ENCODE measurements at places on chromosomes 1 and 21.

GRCh38 chr21:38544661-38545060 lies 46.4 kb upstream of the ERG start:
- no peak for DNase-seq

DNA sequence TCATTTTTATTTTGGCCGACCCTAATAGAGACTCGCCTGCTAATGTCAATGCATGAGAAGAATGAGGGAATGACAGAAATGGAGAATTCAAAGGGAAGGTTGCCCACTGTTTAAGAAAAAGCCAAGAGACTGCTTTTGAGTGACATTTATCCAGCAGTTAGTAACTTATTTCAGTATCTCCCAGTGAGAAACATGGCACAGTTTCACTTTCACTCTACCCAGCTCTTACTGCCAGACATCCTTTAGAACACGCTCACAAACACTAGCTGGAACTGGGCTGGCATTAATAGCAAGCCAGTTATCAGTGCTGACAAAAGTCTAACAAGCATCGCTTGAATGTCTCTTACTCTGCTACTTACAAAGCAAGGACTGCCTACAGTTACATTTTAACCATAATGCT lies 8.5 kb downstream of the GGPS1 start:
- DNase-seq, result no peak

DNA sequence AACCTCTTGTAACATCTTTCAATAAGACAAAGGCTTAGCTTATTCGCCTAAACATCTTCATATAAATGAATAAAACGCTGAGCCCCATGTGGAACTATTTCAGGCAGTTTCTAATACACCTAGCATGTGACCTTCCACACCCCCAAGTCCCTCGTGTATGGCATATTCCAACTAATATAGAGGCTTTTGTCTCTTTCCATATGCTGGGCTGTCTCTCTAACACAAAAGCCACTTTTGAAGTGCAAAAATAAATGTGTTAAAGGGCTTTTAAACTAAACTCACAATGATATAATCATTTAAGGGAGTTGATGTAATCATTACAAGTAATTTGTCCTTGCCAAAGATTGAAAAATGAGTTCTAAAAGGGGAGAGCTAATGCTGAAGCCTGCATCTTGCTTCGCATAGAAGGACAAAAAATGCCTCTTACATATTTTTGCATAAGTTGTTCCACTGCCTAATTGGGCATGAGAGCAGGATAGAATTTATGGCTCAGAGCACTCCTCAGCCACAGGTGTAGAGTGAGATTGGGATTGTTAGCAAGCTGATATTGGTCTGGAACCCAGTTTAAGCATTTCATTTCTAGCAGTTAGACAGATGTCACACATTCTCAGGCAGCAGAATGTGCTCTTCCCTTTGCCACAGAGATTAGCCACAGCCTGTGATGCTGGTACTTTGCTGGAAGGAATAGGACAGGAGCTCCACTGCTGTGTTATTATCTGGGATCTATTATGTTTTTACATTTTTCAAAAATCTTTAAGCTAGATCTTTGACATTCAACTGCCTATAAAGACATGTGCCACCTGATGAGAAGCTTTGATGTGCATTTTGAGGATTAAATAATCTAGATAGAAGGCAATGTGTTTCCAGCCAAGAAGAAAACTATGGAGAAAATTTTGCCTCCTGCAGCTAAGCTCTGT lies 1044.4 kb downstream of the ADGRL2 start:
- DNase-seq, result no peak

- peak; percentile 44 for DNase-seq
These were observed 478 bp downstream of the C2CD2 start for GRCh38 chr21:41953249-41953830.

- DNase-seq, result no peak
These were observed 9.2 kb downstream of the SLC2A1 start for GRCh38 chr1:42949312-42950115.

- no peak for DNase-seq
These were observed 339.8 kb downstream of the PRDM2 start for GRCh38 chr1:14039582-14040430.

GRCh38 chr21:41552254-41552653 lies 44.3 kb upstream of the TMPRSS2 start:
- DNase-seq, result no peak

DNA sequence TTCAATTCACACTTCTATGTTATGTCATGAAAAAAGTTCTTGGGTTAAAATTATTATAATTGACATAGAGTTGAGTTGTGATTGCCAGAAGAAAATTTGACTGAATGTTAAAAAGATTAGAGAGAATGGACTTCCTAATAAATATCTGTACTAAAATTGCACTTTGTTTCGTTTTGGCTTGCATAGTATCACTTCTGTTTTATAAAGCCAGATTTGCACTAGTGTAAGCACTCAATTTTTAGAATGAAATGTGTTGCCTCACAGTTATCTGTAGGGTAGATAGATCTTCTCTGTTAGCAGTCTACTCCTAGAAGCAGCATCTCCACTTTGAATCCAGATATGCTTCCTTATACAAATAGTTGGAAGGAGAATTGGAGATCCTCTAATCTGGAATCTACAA lies 95.2 kb upstream of the MPC2 start:
- DNase-seq, result no peak

GRCh38 chr1:199122532-199123311 lies 483.9 kb downstream of the PTPRC start:
- no peak for DNase-seq

DNA sequence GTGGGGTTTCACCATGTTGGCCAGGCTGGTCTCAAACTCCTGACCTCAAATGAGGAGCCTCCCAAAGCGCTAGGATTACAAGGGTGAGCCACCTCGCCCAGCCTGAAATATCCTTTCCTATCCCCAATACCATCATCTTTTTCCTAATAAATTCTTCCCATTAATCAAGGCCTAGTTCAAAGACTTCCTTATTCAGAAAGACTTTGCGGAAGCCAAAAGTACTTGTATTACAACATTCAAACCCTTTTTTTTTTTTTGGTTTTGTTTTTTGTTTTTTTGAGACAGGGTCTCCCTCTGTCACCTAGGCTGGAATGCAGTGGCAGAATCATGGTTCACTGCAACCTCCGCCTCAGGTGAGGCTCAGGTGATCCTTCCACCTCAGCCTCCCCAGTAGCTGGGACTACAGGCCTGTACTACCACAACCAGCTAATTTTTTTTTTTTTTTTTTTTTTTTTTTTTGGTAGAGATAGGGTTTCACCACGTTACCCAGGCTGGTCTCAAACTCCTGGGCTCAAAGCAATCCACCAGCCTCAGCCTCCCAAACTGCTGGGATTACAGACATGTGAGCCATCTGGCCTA lies 7.6 kb downstream of the SLC19A2 start:
- no peak for DNase-seq

DNA sequence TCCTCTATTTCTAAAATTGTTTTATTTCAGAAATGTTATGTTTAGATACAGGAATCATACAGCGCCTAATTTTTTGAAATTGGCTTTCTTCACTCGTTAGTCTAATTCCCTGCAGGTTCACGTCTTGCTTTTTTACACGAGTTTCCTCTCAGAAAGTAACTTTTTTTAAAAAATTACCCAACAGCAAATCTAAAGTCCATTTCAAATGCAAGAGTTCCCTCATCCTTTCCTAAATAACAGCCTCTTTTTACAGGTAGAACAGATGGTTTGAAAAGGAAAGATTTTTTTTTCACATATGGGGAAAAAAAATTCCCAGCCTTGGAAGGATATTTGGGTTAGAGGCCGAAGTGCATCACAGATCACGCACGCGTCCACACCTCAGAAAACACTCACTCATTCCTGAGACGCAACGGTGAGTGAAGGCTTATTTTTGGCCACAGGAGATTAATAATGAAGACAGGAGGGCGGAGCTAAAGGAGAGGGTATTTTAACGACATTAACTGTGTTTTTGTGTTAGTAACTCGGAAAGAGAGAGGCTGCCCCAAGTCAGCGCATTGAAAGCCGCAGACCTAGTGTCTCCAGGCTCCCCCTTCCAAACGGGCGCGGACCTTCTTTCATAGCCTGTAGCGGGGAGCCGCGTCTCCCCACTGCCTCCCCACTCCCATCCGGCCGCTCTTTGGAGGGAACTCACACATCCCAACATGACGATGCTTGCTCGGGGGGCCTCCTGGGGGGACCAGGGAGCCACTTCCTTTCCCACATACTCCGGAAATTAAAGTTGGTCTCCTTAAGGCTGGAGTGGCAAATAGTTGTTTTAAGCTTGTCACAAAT lies 969 bp upstream of the RIPK4 start:
- no peak for DNase-seq

DNA sequence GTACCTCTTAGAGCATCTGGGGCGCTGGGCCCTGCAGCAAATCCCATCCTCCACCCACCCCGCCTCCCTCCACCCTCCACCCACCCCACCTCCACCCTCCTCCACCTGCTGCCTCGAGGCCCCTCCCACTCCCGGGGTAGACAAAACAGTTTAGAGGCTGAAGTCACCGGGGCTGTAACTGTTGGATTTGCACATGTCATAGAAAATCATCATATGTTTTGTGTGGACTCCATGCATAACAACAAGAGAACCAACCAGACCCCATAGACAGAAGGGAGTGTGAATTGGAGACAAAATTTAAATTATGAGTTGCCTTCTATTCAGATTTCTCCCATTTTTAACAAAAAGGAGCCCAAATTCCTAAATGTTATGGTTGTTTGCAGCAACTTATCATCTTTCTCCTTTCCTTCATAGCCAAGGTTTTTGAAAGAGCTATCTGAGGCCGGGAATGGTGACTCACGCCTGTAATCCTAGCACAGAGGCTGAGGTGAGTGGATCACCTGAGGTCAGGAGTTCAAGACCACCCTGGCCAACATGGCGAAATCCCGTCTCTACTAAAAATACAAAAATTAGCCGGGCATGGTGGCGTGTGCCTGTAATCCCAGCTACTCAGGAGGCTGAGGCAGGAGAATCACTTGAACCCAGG lies 28.2 kb upstream of the LGALS8 start:
- DNase-seq, result no peak

GRCh38 chr1:205849619-205850355 lies at the start of gene PM20D1:
TSS of gene PM20D1 (minus strand) at chr1:205850132. CDS start at chr1:205850072, 60 bp downstream.
- peak; percentile 79 for DNase-seq

GRCh38 chr1:70528590-70529333 lies 117.7 kb downstream of the CTH start:
- DNase-seq, result no peak

DNA sequence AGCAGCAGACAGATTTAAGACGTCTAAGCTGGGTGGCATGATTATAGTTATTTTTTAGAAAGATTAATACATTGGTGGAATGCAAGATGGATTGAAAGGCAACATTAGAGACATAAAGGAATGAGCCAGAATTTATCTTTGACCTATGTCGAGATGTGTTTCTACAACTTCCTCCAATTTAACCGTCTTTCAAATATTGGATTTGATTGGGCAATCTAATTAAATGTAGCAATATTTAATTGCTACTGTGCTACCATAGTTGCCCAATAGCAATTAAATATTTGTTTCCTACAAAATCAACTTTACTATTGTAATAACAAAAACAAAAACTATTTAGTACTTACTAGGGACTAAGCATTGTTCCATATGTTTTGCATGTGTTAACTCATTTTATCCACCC lies 30.4 kb upstream of the CYP4A22 start:
- DNase-seq, result no peak

DNA sequence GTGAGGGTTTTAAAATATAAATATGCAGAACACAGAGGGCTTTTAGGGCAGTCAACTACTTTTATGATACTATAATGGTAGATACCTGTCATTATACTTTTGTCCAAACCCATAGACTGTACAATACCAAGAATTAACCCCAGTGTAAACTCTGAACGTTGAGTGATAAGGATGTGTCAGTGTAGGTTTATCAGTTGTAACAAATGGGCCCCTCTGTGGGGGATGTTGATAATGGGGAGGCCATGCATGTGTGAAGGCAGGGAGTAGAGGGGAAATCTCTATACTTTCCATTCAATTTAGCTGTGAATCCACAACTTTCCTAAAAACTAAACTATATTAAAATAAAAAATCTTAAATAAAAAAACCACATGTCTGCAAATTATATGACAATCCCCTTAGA lies 193.5 kb upstream of the CAMK1G start:
- no peak for DNase-seq

- no peak for DNase-seq
These were observed 2.1 kb upstream of the EDN2 start for GRCh38 chr1:41486371-41487125.

DNA sequence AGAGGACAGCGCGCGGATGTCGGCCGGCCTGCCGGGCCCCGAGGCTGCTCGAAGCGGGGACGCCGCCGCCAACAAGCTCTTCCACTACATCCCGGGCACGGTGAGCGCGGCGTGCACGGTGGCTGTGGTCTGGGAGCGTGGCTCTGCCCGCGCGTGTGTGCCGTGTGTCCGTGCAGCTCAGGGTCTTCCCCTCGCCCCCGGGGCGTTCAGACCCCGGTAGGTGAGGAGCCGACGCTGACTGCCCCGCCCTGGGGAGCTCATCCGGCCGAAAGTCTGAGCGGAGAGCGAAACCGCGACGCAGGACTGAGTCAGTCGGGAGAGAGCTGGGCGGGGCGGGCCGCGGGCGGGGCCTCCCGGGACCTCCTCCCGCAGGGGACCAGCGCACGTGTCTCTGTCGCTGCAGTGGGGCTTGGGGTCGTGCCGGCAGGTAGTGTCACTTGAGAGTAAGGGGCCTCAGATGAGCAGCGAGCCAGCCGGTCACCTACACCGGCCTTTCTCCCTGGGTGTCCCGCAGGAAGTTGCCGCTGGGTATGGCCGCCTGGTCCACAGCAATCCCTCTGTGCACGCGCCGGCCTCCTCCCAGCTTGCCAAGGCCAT lies 520 bp downstream of the PLEKHN1 start:
- peak; percentile 82 for DNase-seq

- DNase-seq, result no peak
These were observed 19.7 kb downstream of the RNF220 start for GRCh38 chr1:44424747-44425146.

DNA sequence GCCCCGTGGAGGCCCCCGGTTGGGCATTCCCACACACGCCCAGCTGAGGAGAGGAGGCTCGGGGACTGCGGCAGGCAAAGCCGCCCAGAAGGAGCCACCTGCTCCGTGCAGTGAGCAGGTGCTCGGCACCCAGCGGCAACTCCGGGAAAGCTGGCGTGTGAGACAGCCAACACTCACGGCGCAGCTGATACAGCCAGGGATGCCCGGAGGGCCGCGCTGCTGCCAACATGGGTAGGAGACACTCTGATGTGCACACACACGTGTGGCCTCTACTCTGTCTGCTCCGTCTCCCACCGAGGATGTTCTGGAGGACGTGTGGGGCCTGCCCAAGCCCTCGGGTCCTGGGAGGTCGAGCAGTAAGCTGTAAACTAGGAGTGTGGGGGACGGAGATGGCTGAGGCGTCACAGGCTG lies 12.9 kb downstream of the MORN1 start:
- DNase-seq, result peak; percentile 18
